SW 1271 (cell line): ENCODE measurements at places on chromosomes 5 and 9.

- DNase-seq = no peak
These were observed 41.8 kb upstream of the S1PR3 start for GRCh38 chr9:88949425-88949824.

- no peak for DNase-seq
These were observed 35.7 kb upstream of the NTNG2 start for GRCh38 chr9:132125944-132126679.

DNA sequence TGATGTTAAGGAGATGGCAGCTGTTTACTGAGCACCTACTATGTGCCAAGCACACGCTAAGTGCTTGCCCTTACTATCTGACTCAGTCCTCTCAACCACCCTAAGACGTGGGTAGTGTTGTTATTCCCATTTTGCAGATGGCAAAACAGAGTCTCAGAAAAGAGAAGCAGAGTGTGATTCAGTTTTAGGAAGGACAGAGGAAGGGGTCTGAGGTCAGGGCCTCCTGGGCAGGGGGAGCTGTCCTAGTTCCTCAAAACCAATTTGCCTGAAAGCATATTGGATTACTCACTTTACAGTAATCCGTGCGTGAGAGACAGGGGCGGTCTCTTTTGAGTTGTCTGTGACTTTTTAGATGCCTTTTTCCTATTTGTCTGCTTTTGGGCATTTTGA, 23.2 kb downstream of the DNM1 start:
- DNase-seq = no peak

- DNase-seq = no peak
These were observed 7.4 kb downstream of the DDX31 start for GRCh38 chr9:132662152-132662945.

DNA sequence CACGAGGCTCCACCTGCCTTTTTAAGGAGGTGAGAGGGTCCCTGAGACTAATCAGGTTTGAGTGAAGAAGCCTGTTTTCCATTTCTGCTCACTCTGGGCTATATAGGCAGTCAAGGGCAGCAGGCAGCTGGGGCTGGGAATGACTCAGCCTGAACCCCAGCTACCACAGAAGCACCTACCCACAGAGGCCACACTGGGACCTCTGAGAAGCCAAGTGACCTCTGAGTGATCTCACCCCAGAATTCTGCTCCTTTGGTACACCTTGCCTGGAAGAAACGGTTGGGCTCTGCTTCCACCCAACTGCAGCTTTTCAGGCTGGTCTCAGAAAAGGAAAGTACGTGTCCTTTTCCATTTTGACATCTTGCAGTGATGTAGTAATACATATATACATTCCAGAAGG, 6.8 kb downstream of the FAM219A start:
- no peak for DNase-seq

GRCh38 chr9:98575379-98576346, 133.1 kb downstream of the GABBR2 start:
- DNase-seq = no peak

DNA sequence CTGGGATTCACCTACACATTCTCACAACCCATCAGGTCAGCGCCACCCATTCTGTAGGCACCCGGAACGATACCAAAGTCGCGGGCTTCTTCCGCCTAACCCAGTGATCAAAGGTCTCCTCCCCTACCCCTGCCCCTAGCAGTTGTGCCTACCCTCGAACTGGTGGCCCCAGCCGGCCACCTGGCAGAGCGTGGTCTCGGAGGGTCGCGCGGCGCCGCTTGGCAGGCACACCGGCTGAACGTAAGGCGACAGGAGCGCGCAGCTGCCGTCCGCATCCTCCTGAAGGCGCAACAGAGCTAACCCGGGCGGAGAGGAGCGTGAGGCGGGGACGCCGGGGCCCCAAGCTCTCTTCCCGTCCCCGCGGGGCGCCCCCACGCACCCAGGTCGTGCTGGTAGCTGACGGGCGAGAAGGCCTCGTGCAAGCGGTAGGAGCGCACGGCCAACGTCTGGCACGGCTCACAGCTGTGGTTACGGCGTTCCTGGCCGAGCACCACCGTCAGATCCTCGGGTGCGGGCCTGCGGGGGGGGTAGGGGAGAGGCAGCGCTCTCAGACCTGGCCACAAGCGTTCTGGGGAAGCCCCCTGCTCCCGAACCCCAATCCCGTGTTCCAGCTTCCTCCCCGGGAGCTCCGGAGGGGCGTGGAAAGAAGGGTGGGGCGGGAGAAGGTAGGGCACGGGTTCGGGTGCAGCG, 2.8 kb upstream of the PFN3 start:
- no peak for DNase-seq

DNA sequence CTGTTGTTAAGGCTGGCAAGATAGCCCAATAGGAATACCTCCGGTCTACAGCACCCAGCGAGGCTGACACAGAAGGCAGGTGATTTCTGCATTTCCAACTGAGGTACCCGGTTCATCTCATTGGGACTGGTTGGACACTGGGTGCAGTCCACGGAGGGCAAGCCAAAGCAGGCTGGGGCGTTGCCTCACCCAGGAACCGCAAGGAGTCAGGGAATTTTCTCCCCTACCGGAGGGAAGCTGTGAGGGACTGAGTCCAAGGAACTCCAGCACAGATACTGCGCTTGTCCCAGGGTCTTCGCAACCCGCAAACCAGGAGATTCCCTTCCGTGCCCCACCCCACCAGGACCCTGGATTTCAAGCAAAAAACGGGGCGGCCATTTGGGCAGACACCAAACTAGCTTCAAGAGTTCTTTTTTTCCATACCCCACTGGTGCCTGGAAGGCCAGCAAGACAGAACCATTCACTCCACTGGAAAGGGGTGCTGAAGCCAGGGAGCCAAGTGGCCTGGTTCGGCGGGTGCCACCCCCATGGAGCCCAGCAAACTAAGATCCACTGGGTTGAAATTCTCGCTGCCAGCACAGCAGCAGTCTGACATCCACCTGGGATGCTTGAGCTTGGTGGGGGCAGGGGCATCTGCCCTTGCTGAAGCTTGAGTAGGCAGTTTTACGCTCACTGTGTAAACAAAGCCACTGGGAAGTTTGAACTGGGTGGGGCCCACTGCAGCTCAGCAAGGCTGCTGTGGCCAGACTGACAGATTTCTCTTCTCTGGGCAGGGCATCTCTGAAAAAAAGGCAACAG, 647.2 kb downstream of the BNC2 start:
- DNase-seq = no peak

DNA sequence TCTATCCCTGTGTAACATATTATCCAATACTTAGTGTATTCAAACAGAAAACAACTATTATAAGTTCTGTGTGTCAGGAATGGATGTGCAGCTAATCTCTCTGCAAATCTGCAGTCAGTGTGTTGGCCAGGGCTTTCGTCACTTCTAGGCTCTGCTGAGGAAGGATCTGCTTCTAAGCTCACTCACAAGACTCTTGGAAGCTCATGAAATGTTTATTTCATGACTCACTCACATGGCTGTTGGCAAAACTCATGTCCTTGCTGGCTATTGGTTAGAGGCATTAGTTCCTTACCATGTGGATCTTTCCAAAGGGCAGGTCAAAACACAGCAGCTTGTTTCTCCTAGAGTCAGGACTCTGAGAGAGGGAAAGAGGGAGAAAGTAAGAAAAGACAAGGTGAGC, 367.4 kb upstream of the SMARCA2 start:
- DNase-seq = no peak

- no peak for DNase-seq
These were observed 11.3 kb downstream of the FOXD1 start for GRCh38 chr5:73437101-73437776.

DNA sequence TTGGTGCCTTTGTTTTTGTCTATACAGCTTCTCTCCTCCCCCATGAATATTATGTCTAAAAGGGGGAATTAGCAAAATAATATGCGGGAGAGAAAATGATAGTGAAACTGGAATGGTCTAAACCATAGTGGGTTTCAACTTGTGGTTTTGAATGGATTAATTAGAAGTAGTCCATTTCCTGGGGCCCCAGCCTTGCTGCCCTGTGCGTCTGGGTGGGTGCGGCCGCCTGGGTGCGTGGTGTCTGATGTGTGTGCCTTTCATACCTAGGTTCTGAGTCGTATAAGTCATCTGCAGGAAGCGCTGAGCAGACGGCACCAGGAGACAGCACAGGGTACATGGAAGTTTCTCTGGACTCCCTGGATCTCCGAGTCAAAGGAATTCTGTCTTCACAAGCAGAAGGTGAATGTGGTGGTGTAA, 120.0 kb upstream of the CACNA1B start:
- DNase-seq = peak; percentile 54

DNA sequence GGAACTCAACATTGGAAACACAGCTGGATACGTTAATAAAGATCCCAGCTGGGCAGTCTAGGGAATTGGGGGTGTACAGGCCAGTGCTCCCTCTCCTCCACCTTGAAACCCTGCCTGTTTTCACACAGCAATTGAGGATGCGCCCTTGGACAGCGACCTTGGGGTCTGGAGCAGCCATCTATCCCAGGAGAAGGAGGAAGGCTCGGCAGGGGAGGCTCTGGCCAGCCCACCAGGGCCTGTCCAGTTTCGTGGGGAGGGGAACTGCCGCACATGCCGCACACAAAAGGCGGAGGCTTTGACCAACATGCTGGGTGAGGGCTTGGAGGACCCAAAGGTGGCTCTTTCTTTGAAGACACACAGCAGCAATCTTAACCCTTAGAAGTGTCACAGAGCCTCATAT, 1.4 kb downstream of the COL23A1 start:
- no peak for DNase-seq

DNA sequence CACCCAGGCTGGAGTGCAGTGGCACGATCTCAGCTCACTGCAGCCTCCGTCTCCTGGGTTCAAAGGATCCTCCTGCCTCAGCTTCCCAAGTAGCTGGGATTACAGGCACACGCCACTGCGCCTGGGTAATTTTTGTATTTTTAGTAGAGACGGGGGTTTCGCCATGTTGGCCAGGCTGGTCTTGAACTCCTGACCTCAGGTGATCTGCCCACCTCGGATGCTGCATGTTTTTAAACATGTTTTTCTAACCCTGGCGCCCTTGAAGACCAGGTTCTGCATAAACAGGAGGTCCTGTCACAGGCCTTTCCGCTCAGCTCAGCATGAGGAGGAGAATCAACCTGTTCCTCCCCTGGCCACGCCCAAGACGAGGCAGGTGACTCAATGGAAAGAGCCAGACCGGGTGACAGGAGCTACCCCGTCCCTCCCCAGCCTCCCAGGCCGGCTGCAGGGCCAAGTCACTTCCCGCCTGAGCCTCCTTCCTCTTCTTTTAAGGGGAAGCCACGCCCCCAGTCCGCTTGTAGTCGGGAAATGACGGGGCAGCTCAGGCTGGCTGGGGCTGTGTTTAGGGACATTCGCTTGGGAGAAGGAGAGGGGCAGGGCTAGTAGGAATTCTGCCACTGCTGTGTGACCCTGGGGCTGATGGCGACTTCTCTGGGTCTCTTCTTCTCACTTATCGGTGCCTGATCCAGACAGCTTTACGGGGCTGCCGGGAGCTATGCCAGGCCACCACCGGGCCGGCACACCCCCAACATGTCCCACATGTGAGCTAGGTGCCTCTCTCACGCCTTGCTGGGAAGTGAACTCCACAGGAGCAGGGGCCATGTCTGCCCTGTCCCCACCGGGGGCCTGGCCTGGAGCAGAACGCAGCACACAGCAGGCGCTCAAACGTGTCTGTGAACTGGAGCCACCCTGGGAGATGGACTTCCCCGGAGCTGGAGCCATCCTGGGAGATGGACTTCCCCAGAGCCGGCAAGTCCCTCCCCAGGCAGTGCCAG, 6.1 kb downstream of the NOTCH1 start:
- no peak for DNase-seq

DNA sequence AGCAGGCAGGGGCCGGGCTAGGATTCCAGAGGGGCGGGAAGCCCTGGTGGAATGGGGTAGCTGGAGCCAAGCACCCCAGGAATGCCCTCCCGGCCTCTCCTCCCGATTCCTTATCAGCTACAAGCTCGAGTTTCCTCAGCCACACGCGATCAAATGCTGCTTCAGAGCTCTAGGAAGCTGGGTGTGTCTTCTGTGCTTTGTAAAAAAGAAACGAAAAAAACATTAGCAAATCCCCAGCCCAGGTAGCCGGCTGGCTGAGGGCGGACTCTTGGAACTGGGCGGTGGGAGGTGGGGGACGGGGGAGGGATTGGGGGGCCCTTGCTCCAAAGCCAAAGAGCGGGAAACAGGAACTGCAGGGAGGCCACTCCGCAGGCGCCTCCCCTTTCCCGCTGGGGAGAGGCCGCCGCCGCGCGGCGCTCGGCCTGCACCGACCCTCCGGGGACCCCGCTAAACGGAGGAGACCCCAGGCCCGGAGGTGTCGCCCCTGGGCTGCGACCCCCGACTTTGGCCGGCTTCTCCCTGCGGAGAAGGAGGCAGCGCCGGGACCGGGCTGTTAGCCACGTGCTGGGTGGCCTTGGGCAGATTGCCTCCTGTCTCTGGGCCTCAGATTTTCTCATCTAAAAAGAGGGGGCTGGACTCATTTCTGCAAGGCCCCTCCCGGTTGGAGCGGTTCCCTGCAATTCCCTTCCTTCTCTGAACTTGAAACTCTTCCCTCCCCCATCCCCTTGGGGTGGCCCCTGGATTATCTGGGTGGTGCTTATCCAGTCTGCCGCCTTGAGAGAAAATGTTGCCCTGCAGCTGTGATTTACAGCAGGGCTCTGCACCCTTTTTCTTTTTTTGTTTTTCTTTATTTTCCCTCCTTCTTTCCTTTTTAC, 40.9 kb upstream of the FABP6 start:
- DNase-seq = no peak

DNA sequence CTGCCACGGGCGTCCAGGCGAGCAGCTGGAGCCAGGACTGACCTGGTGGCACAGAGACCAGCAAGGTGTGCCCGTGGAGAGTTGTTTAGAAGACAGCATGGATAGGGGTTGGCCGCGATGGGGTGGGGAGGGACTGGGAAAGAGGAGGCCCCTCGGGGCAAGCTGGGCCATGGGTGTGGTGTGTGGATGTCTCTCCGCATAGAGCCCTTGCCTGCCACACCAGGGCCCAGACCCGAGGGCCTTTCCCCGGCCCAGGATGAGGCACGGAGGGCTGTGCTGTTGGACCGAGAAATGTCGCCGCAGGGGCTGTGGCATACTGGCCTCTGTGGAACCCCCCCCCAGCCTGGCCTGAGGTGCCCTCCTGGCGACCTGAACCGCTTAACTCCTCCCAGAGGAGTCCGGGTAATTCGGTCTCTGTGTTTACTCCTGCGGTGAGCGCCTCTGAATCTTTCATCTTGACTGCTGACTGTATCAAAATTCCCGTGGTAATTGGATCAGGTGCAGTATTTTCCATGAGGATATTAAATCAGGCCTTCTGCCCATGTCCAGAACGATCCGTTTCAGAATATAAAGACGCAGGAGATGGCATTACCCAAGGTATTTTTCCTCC, 22.5 kb upstream of the LAMC3 start:
- DNase-seq = no peak

- DNase-seq = no peak
These were observed 15.5 kb upstream of the TRIM32 start for GRCh38 chr9:116671605-116672004.

- DNase-seq = no peak
These were observed 217.3 kb downstream of the ADAMTS6 start for GRCh38 chr5:65264420-65264819.

DNA sequence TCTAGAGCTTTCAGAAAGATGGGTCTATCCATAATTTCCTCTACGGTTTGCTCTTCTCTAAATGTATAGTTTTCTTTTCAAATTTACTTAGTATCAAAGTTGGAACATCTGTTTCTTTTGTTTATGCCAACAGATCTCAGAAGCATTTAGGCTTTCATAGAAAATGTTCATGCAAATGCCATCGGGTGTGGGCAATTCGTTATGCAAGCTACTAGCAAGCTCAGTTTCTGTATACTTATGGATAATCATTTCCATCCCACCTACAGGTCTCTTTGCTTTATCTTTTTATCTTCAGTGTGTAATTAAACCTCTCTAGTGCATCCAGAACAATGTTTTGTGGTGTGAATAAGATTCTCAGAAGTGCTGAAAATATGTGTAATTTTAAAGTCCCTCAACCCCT, 59.9 kb downstream of the NUDT12 start:
- DNase-seq = no peak

- DNase-seq = no peak
These were observed 26.8 kb upstream of the RPL26L1 start for GRCh38 chr5:172932313-172933017.
